ENCODE measurements at places on chromosomes 16 and 17.

GRCh38 chr17:81440051-81440471, 44.8 kb downstream of the BAHCC1 start:
- DNase-seq, result no peak

DNA sequence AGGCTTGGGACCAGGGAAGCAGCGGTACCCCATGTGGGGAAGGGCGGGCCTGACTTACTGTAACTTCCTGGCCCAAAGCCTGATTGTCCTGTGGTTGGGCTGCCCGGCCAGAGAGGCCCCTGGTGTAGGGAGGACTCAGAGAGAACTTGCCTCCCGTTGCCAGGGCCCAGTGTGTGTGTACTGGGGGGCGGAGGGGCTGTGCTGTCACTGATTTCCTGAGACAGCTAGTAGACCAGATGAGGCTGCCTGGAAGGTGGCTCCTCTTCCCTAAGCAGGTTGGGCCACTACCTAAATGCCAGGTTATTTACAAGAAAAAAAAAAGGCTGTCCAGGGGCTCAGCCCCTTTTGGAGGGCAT, 16.7 kb downstream of the SOCS3 start:
- DNase-seq, result peak; percentile 72

DNA sequence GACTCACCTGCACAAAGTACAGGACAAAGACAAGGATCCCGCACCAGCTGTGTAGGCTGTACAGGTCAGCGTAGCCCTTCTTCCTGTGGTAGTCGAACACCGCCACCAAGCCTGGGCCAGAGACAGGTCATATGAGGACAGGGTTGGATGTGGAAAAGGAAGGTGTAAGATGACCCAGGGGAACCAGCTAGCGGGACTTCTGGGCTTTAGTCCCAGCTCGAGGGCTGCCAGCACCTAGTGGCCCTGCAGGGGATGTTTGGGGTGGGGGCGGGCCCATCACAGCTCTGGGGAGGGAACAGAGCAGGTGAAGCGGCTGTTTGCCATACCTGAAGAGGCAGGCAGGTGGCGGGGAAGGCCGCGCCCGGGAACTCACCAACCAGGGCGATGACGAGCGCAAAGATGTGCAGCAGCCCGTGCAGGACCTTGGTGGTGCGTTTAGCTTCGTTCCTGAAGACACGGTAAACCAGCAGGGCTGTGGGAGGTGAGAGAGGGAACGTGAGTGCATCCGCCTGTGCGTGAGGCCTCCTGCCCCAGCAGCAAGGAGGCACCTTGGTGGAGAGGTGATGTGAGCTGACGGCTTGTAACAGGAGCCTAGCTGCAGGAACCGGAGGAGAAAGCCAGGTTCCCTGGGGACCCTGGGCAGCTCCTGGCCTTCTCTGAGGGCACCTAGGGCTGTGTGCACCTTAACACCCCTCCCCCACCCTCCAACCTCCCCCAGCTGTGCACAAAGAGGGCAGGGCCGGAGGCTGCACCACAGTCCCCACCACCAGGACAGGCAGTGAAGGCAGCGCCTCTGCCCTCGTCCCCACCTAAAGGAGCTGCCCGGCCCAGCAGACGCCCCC, 10.2 kb downstream of the CYB561 start:
- DNase-seq, result no peak

DNA sequence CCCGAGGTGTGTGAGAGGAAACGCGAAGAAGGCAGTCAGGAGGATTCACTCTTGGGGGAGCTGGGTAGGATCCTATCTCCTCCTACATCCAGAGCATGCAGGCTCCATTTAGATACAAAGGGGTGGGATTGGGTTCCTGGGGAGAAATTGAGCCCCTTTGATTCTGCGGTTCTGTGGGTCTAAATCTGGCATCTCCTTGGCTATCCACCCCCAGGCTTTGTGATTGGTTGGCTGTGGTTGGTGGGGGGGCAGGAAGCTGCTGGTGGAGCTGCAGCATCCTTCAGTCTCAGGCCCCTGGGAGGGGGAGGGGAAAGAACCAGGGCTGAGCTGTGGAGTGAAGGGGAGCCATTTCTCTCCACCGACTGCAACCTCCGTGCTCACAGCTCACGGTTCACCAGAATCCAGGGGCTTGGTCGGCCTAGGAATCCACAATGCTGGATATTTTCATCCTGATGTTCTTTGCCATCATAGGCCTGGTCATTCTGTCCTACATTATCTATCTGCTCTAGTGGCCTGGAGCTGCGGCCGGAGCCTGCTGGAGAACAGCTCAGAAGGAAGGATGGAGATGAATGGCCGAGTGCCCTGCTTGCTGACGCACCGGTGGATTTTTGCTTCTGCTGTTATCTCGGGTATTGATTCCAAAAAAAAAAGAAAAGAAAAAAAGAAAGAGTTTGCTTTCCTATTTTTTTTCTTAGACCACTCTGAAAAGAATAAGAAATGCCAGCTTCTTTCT, at the start of gene LASP1NB:
LASP1NB (plus strand) TSS at position 352 of the 733 bp plus-strand sequence.
- no peak for DNase-seq

DNA sequence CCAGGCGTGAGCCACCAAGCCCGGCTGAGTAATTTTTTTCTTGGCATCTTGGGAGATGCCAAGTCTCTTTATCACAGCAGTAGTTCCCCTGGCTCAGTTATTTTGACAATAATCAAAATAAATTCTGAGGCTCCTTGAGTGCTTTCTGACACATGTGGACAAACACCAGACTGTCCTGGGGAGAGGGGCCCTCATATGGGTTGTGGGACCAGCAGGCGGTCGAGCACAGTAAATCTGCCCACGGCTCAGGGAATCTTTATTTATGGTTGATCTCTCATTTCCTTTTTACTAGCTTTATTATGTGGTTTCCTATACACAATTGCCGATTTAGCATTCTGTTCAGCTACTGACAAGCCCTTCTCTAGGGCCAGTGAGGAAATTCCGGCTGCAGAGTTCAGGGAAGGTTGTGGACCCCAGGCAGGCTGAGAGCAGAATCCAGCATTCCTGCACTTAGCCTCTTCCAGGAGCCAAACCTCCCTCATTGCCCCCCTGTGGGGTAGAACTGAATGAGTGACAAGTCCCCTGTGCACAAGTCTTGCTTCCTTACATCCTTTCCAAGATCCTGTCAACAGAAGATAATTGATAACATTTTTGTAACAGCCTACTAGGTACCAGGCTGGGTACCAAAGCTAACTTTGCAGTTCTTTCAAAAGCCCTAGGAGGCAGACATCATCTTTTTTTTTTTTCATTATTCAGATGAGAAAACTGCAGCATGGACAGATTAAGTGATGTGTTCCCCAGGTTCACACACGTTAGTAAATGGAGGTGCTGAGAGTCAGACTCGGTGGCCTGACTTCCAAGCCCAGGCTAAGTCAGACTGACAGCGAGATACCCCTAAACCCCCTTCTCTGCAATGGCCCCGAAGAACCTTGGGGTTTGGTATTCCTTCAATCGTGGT, 40.2 kb downstream of the HS3ST3B1 start:
- no peak for DNase-seq

DNA sequence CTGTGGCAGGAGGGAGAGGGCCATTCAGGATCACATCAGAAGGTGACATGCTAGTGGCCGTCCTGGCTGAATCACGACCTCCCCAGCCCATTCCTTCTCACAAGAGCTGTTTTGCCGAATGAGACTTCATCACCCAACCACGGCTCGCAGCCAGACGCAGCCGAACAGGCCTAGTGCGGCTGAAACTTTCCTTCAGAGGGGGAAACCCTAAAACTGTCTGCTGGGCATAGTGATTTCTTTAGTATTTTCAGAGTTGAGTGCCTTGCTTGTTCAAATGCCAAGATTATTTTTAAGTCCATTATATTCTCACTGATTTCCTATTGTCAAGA, 343.7 kb downstream of the CPPED1 start:
- no peak for DNase-seq

DNA sequence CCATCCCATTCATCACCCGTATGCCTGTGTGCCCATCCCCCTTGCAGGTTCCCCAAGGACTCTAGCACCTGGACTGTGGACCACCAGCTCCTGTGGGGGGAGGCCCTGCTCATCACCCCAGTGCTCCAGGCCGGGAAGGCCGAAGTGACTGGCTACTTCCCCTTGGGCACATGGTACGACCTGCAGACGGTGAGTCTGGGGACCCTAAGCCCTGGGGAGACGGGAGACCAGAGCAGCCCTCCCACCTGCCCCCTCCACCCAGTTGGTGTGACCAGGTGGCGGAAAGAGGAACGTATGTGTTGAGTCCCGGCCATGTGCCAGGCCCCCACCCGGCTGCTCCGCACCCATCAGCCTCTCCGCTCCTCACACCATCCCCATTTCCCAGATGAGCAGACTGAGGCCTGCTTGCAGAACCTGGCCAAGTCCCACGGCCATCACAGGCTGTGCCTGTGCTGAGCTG, 15.6 kb downstream of the GAA start:
- DNase-seq, result no peak

- no peak for DNase-seq
These were observed 19.0 kb downstream of the ADAD2 start for GRCh38 chr16:84209989-84210388.

GRCh38 chr16:405548-406506, 4.1 kb downstream of the DECR2 start:
- DNase-seq, result no peak

- DNase-seq, result no peak
These were observed 1.1 kb downstream of the P4HB start for GRCh38 chr17:81858967-81859905.

GRCh38 chr17:48981927-48982539, 13.6 kb upstream of the GIP start:
- no peak for DNase-seq

DNA sequence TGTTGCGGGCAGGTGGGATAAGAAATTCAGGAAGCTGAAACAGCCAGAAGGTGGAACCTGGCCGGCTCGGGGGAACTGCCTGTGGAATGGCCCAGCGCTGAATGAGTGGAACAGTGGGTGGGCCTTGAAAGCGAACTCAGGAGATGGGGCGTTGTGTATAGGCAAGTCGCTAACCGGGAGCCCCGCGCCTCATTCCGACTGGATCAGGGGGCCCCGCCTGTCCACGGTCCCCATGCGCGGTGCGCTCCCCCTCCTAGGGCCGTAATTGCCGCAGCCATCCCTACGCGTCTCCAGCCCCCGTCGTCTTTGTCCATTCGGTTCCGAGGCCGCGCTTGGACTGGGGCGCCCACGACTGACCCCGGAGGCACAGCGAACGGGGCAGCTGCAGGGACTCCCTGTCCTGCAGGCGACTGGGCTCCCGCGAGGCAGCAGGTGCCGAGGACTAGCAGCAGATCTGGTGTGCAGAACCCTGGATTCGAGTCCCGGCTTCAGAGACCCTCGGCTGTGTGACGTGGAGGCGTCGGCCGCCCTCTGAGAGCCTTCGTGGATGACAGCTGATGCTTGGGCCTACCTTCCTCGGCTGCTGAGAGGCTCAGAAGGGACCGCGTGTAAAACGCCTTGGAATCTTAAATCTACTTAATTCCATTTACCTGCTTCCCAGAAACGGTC, 10.9 kb upstream of the CA4 start:
- no peak for DNase-seq

DNA sequence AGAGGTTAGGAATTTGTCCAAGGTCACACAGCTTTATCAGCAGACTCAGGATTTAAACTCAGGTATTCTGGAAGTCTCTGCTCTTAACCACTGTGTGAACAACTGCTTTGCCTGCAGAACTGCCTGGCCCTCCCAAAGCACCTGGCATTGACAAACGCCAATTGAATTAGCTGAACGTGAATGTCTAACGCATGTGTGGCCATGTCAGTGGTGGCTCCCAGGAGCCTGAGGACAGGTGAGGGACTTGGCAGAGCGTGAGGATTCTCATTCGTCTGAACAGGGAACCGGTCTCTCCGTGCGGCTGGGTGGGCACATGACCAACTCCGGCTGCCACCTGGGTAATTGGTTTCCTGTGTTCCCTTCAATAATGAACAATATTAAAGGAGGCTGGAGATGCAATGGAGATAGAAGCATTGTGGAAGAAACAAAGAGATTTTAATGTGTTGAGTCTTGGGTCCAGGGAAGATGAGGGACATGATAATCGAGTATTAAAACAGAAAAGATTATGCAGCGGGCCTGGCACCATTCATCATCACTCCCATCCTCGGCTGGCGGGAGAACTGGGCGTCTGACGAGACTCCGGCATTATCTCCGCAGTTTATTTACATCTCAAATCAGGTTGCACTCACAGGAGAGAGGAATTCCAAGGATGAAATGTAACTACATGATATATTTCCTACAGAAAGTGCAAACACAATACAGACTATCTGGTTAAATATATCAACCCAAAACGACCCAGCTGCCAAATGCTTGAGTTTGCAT, 113.5 kb downstream of the NPIPB5 start:
- no peak for DNase-seq

- no peak for DNase-seq
These were observed 1.9 kb downstream of the NDUFAB1 start for GRCh38 chr16:23594186-23594585.

DNA sequence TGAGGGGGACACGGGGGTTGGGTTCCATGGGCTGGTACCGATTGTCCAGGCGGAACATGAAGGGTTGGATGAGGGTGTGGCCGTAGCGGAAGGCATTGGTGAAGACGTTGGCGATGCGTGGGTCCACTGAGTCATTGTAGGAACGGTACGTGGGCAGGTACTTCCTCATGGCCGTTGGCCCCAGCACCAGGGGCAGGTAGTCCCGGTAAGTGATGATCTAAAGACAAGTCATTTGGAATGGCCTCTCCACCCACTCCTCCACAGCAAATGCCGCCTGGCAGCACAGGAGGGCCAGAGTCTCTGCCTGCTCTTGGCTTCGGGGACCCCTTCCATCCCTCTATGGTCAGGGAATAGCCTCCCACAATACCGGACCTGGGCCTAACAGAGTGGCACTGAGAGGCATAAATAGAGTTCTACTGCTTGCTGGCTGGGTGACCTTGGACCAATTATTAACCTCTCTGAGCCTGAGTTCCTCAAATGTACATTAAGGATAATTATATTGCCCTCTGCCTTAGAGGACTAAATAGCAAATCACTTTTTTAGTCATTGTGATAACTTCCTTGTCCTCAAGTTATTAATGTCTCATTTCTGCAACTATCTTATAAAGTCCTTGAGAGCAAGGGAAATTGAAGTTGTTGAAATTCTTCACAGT, 7.2 kb downstream of the MPO start:
- no peak for DNase-seq

Measured in GOT3 (cell line).